ENCODE measurements at places on chromosomes 3 and 15. TPM values are rescaled to one million over a fixed set of nuclear protein-coding genes. Genes with fewer than 3 reads are reported as not detected.

The ZNF717 gene
- total RNA-seq = 10.8 TPM

- peak; percentile 52 for DNase-seq
These were observed 158.8 kb downstream of the CLSTN2 start for GRCh38 chr3:140093742-140094141.

The C3orf80 gene
- total RNA-seq = 0.24 TPM

DNA sequence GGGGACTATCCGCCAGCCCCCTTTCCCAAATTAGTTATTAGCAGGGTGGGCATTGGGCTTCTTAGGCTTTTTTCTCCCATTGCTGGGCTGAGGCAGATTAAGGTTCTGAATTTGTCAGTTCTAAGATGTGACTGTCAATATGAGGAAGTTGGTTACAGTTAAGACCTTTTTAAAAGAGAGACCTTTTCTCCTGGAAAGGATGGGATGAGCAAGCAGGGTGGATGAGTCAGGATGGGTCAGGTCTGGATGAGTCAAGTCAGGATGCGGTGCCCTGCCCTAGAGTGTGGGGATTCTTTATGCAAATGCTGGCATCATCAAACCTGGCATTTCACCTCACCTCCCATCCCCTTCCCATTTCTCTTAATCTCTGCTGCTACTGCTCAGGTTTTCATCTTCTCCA lies 1.9 kb downstream of the AEN start:
- DNase-seq = peak; percentile 62

DNA sequence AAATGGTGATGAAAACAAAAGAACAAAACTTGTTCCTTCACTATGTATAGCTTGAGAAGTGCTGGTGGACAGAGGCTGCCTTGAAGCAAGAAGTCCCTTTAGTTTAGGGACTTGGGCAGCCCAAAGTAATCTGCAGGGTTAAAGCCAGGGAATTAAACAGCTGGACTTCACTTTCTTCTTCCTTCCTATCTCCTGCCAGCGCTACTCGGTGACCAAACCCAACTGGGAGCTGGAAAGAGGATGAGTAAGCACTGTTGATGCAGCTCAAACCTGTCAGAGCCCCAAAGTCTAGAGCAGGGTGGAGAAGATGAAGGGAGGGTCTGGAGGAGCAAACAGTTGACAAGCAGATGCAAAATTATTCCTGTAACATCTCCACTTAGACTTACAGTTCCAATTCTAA lies 73.1 kb upstream of the FBN1 start:
- no peak for DNase-seq

The VGLL3 gene
- total RNA-seq = 36.9 TPM

- no peak for DNase-seq
These were observed 23.1 kb upstream of the CMC1 start for GRCh38 chr3:28218071-28218916.

The ZFYVE19 gene
- 25.5 TPM for total RNA-seq

DNA sequence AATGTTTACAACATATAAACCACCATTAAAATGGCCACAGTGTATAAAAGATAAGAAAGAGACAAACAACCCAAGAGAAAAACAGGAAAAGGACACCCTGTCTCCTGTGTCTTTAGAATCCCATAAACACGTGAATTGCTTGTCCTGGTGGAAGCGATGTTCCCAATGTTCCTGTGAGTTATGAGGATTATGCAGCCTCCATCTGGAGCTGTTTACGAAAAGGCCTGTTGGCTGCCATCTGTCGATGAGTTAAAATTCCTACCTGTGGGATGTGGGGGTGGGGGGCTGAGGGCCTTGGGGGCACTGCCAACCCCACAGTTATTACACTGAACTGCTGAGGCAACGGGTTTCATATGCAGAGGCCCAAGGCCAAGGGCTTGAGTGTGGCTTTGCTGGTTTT lies 13.6 kb downstream of the NISCH start:
- DNase-seq = no peak

The XCR1 gene
- not detected for total RNA-seq

GRCh38 chr3:68055215-68055614 lies 400.8 kb upstream of the SUCLG2 start:
- no peak for DNase-seq

GRCh38 chr15:70358011-70358819 lies 260.5 kb upstream of the TLE3 start:
- no peak for DNase-seq

The RFTN1 gene
- total RNA-seq = 61.4 TPM

DNA sequence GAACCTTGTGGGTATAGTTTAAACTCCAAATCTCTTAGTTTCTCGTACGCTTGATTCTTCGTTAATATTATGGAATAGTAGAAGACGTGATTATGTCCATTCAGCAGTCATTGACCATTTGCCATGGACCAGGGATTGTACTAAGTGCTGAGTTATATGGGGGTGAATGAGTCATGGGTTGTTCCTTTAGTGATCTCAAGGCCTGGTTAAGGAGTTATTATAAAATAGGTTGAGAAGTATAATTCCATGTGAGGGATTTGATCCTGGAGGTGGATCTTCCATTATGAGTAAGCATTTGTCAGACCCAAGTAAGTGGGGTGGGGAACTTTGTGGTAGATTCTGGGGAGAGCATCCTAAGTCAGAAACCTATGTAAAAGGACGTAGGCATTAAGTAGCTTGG lies 15.4 kb downstream of the NR2C2 start:
- DNase-seq = no peak

- no peak for DNase-seq
These were observed 598.4 kb downstream of the FGF12 start for GRCh38 chr3:192128922-192129321.

The C2CD4B gene
- total RNA-seq = 12.1 TPM

- no peak for DNase-seq
These were observed 21.4 kb downstream of the TF start for GRCh38 chr3:133767607-133768006.

- no peak for DNase-seq
These were observed 4.9 kb downstream of the HDAC11 start for GRCh38 chr3:13484851-13485590.

DNA sequence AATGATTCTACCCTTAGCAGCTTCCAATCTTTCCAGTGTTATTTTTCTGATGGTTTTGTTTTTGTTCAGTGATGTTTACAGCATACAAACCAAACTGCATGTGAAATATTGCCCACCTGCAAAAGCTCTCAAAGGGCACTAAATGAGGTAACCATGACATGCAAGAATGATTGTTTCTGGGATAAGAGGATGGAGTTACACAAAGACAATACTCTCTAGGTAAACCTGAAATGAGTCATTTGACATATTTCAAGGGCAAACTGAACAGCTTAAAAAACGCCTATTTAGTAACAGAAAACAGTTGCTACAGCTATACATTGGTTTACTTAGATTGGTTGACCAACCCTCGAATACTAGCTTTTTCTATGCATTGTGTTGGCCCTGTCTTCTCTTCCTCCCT lies 481.7 kb downstream of the ZPLD1 start:
- no peak for DNase-seq

DNA sequence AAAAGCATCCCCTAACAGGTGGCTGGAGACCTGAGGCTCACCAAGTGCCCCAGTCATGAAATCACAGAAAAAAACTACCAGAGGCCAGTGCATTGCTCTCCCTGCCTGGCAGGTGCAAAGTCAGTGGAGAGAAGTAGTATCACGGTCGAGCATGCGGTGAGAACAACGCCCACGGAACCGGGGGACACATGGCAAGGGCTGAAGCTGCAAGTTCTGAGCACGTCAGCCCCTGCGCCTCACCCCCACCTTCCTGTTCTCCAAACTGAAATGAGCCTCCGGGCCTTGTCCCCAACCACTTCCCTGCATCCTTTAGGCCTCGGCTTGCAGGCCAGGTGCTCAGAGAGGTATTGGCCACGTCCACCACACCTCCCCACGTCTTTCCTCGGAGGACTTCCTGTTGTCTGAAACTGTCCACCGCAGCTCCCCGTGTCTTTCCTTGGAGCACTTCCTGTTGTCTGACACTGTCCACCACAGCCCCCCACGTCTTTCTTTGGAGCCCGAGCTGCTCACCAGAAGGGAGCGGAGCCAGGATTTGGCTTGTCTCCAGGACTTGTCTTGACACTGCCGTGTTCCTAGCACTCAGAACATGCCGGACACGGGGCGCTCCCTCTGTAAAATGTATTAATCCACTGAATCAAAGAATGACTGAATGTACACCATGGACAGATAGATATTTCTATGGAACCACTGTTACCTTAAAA lies 43.9 kb downstream of the NSMCE3 start:
- DNase-seq = no peak
